ENCODE measurements at places on chromosomes 2 and 18.

DNA sequence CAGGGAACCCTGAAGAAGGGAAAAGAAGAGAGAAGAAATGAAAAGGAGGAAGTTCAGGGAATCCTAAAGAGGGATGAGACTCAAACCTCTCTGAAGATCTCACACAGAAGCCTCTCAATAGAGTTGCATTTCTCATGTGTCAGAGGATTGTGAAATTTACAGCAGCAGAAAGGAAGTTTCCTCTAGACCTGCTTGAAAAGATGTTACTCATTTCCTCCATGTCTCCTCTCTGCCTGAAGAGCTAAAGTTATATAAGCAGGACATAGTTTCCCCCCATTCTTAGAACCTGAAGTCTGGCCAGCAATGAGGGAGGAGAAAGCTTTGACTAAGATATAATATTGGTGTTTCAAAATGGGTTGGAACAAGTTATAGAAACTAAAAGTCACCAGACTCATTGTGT is 1155.6 kb downstream of the LRP1B start:
- peak; percentile 82 for DNase-seq

DNA sequence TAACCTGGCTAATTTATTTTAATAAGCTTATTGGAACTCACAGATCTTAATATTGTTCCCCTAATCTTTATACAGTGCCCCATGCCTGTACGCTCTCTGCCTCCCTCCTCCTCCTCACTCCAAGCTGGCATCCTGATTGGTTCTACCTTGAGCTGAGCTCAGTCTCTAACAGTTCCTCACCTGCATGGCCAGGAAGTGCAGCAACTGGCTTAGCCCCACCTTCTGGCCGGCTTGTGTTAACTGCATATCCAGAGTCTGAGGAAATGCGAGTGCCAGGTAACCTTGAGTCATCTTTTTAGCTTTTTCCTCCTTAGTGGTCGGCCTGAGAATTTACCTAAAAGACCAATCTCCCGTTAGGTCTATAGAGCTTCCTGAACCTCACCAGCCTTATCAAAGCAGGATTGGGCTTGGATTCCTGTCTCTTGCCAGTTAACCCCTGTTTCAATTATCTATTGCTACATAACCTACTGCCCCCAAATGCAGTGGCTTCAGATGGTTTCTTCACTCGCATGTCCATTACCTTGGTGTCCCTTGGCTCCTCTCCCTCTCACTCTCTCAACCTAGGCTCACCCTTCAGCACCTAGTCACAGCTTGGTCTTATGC is 89.5 kb upstream of the STK39 start:
- DNase-seq: no peak

GRCh38 chr2:100237770-100238169 is 84.5 kb downstream of the LONRF2 start:
- no peak for DNase-seq

GRCh38 chr2:74497777-74498499 is 1.5 kb downstream of the LBX2 start:
- DNase-seq: peak; percentile 22

GRCh38 chr2:35081001-35081621 is 1274.5 kb upstream of the CRIM1 start:
- DNase-seq: no peak

- no peak for DNase-seq
Measured at GRCh38 chr2:118481299-118481698, 366.1 kb downstream of the EN1 start.

GRCh38 chr2:12931186-12931844 is 214.6 kb downstream of the TRIB2 start:
- peak; percentile 60 for DNase-seq

DNA sequence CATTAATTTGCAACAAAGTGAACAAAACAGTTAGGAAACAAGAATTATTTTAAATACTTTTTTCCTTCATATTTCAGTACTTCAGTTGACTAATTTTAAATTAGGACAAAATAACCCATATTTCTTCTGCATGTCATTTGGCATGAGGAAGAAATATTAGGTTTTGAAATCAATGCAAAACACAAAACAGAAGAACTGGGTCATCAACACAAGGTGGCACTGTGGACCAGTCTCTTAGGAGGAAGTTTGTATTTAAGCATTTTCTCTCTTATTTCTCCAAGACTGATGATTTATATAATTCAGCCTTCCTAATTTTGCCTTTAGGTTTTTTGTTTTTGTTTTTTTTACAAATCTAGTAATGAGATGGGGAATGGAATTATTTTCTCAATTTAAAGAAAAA is 352.8 kb upstream of the KCNH7 start:
- DNase-seq: peak; percentile 63

DNA sequence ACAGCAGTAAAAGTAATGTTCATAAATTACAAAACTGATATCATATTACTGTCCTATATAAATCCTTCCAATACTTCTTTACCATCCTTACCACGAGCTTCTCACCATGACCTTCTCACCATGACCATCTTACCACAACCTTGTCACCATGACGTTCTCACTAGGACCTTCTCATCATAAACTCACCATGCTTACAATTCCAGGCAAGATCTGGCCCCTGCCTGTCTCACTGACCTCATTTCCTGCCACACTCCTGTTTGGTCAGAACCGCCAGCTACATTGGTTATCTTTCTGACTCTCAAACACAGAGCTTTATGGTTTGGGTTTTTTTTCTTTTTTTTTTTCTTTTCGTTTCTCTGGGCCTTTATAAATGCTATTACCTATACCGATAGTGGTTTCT is 827.6 kb downstream of the RNF144A start:
- no peak for DNase-seq

GRCh38 chr2:222743251-222743812 is 71.9 kb downstream of the MOGAT1 start:
- DNase-seq: peak; percentile 39

- peak; percentile 64 for DNase-seq
Measured at GRCh38 chr18:48545757-48546321, 7.0 kb downstream of the CTIF start.

- DNase-seq: no peak
Measured at GRCh38 chr2:238431456-238431855, 4.7 kb downstream of the ASB1 start.
